ENCODE measurements at places on chromosomes 7 and 10.

- no peak for DNase-seq
These were observed 11.7 kb downstream of the PLAC9 start for GRCh38 chr10:80144067-80144695.

GRCh38 chr7:107870427-107871000 is 20.5 kb upstream of the DLD start:
- no peak for DNase-seq

DNA sequence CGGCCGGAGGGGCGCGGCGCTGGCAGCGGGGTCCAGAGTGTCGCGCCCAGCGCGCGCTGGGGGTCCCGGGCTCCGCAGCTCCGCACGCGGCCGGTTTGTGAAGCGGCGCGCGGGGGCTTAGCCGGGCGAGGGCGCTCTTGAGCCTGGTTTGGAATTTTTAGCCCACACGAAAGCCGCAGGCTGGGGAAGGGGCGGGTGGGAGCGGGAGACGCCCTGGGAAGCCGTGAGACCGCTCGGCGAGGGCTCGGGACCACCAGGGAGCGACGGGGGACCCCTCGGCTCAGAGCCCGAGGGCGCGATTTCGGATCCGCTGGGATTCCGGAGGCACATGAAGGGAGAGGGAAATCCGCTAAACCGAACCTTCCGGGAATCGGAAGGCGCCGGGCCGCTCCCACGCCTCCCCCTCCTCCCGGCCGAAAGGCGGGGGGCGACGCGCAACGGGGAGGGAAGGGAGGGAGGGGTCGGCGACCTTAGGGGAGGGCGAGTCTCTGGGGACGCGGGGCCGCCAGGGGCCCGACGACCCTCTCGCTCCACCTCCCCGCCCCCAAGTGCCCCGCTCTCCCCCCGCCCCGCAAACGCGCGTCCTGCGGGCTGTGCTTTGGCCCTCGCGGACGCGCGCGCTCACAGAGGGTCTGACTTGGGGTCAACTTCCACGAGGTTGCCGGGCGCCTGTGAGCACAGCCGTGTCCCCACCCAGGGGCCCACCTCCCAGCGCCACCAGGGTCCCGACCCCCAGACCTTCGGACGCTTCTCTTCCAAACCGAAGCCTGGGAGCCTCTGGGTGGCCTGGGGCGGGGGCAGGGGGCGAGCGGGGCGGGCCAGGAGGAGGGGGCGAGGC is 5.1 kb upstream of the ELFN1 start:
- DNase-seq = no peak

DNA sequence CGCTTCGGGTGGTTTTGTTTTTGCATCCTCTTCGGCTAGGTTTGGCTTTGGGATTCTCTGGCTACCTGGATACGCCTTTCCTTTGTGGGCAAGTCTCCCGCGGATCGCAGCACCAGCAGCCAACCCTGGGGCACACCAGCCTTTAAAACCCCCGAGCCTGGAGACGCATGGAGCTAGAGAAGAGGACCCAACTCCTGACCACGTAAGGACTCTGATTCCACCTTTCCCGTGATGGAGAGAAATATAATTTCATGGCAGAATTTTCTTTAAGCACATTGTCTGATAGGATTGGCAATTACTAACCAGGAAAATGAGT is 535.4 kb upstream of the GALNT17 start:
- no peak for DNase-seq

DNA sequence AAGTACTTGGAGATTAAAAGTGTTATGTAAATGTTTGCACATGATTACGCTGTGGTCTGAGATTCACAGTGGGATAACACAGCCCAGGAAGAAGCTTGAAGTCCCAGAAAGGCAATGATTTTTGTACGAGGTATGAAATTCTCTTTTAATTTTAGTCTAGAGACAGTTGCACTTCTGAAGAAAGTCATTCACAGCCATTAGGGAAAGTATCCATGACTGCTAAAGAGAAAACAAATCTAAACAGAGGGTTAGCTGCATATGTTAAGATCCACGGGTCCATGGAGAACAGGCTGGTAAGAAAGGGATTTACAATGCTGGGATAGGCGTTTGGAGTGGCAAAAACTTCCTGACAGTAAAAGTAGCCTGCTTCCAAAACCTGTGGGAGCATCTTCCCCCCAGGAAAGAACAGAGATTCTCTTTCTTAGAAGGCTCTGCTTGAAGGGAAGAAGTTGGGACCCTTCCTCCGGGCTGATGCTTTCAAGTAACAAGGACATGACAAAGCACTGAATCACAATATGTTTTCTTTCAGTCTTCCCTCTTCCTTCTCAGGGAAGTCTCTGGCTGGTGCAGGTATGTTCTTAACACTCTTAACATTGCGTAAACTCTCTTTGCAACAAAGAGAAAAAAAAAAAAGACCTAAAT is 220.8 kb upstream of the CELF2 start:
- no peak for DNase-seq

DNA sequence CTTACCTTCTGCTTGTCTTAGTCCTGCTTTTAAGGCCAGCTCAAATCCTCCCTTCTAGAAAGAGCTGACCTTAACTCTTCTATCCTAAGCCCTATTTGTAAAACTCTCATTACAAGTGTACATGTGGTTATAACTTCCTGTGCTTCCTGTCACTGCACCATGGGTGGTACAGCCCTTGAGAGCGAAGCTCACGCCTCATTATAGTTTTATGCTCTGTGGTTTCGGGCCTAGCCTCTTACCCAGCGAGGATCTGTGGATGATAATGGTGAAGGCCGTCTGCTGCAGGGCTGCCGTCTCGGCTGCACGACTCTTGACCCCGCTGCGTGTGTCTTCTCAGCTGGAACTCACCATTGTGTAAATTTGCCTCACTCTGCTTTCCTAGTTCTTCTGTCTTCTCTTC is 74.6 kb downstream of the CUL1 start:
- no peak for DNase-seq

DNA sequence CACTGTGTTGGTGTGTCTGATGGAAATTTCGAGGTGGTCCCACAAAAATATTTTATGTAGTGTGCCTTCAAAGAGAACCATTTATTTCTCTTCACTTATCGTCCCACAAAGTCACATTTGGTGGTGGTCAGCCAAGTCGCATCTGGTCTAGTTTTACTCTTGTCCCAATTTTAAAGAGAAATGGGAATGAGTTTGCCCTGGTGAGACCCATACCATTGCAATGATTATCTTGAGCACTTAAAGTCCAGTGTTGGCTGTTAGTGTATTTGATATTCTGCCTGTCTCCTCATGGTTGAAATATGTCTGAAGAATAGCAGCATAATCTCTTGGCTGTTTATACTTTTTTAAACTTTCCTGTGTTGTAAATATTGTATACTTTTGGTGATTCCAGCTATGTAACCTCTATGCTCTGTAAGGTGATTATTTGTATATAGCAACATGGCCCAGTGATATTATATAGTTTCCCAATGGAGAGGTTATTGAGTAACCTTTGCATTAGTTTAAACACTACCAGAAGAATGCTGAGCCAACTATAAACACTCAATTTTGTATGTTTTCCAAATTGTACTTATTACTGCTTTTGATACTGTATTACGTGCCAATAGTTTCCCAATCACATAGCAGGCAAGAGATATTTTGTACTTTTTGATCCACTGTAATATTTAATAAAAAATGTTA is 172.2 kb downstream of the RTKN2 start:
- DNase-seq = no peak

DNA sequence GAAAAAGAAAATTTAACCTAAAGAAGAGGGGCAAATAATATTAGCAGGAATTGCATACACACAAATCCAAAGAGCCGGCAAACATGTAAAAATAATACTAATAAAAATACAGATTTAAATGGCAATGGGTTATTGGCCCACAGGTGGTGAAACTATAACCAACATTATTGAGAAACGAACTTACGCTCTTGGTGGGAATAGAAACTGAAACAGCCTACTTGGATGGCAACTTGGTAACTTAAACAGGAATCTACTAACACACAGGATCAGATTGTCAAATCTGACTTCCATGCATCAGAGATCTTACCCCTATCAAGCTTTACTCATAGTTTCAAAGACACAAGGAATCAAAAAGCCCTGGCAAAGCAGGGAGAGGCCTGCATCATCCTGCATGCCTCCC is 66.5 kb downstream of the ANLN start:
- no peak for DNase-seq

DNA sequence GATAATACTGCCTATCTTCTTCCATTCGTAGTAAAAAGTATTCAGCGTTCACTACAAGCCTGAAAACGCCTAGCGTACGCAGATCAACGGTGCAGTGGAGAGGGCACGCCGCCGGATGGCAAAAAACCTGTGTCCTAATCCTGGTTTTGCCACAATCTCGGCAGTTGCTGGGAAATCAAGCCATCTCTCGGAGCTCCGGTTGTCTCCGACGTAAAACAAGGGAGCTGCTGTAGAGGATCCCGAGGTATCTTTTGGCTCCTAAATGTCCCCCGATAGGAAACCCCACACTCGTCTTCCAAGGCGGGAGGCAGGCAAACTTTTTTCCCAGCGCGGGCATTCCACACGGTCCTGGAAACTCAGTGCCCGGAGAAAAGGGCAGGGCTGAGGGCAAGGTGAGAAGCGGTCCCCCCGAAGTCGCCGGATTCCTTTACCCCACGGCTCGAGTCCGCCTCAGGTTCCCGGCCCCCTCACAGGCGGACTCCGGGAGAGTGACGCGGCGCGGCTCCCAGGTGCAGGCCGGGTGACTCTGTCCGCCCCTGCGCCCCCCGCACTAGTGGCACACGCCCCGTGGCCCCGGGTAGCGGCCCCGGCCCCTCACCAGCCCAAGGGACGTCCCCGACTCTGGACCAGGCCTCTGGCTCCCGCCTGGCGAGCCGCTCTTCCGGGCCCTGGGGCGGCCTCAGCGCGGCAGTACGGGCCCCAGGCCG is 649 bp downstream of the IDE start:
- no peak for DNase-seq

GRCh38 chr7:100444311-100445278 is 8.3 kb upstream of the PPP1R35 start:
- DNase-seq = no peak

DNA sequence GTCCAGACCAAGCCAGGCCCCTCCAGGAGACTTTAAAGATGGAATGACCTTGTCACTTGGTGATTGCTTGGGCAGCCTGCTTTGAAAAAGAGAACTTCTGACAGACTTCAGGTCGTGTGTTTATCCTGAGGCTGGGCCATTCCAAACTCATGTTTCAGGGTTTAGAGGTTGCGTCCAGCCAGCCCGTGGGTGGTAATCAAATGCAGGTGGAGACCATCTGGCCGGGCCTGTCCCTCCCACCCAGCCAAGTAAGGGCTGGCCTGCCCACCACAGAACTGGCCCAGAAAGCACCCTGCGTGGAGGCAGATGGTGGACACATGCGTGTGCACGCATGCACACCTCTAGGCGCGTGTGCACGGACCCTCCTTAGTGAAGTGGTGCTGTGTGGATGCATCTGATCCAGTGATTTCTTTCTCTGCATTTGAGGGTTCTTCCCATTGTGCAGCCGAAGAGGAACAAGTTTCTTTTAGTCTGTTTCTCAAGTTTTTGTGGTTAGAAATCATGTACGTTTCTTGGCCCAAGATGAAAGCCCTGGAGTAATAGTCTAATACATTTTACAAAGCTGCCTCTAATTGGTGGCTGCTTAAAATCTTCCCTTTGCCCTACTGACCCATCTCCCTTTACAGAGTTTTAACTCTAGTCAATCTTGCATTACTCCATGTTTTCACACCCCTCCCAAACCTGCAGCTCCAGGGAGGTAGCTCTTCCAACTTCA is 43.0 kb downstream of the SUFU start:
- no peak for DNase-seq

All from GOT3 (cell line).